ENCODE measurements at places on chromosomes 16 and 17.
A peak's percentile ranks its signal among the peaks of the same experiment; 100 is the strongest.

DNA sequence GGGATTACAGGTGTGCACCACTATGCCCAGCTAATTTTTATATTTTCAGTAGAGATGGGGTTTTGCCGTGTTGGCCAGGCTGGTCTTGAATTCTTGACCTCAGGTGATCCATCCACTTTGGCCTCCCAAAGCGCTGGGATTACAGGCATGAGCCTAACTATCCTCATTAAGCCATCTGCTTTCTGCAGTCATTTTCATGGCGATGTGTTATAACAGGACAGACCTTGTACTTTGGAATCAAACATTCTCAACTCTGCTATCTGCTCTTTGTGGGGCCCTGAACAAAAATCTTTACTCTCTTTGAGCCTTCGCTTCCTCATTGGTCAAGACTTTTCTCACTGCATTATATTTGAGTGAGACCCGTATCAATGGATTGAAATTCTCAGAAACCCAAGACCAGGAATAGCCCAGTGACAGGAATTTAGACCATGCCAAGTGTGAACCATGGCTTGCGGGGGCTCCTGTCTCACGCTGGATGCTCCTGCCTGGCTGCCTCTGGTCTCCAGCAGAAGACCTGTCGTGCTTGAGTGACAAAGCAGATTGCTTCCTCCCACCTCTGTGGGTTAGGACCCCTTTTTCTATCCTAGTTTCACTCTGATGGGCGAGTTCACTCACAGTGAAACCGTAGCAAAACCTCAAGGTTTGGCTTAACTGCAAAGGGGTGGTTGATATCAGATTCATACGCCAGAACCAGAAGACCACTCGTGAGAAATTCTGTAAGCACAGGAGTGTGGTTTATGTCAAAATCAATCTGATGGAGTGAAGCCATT lies 519.1 kb downstream of the MAF start:
- DNase-seq: peak; percentile 15

DNA sequence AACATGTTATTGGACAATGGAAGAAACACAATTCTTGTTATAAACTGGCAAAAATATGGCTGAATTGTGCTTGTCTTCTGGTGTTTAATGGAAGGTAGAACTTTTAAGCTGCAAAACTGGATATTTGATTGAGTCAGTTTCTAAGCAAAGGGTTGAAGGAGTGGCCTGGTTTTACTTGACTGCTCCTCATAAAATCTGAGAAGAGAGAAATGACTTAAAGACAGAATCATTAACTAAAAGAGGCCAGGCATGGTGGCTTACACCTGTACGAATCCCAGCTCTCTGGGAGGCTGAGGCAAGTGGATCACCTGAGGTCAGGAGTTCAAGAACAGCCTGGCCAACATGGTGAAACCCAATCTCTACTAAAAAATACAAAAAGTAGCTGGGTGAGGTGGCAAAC lies 770.7 kb downstream of the CDH11 start:
- no peak for DNase-seq

- DNase-seq: no peak
Observed at GRCh38 chr17:43740541-43740940, 18.1 kb downstream of the SOST start.

- no peak for DNase-seq
Observed at GRCh38 chr16:84045001-84045817, 2.6 kb upstream of the SLC38A8 start.

GRCh38 chr16:28298511-28298878 lies 6.2 kb downstream of the SBK1 start:
- DNase-seq: no peak

GRCh38 chr17:62860962-62861873 lies 53.1 kb upstream of the MARCHF10 start:
- DNase-seq: no peak

GRCh38 chr17:57724026-57724728 lies 20.9 kb downstream of the CCDC182 start:
- DNase-seq: no peak

DNA sequence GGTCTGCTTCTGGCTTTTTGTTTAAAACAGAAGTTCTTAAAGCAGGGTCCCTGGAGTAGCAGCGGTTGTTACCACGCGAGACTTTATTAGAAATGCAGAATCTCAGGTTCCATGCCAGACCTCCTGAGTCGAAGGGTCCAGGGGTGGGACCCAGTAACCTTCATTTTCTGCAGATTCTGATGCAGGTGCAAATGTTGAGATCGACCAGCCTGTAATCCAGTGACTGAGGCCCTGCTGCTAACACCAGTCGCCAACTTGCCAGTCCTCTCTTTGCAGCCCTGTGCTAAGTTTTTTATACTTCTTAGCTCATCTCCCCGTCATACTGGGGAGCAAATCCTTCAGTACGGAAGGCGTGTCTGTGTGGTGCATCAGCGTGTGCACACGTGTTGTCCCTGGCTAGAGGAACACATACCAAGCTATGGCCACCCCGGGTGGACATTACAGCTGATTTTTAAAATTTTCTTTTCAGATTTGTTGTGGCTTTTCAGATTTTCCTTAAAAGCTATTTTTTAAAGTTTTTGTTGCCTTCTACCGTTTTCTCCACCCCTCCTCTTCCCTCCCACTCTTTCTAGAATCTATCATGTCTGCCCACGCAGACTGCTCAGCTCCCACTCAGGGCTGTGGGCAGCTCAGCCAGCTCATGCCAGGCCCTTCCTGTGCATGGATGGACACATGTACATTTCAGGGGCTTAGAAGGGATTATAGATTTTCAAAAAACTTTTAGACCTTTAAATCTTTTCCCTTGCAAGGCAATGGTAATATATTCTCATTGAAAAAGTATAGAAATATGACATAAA lies 57.7 kb downstream of the MEAK7 start:
- no peak for DNase-seq

GRCh38 chr17:22217135-22217534 lies 524.8 kb downstream of the KCNJ18 start:
- no peak for DNase-seq

- peak; percentile 23 for DNase-seq
Observed at GRCh38 chr17:38579934-38580333, 25.8 kb downstream of the SRCIN1 start.

- no peak for DNase-seq
Observed at GRCh38 chr17:40956401-40957254, 10.1 kb downstream of the KRT39 start.

GRCh38 chr17:82582213-82582612 lies 62.7 kb downstream of the FOXK2 start:
- DNase-seq: no peak

GRCh38 chr16:84095466-84095865 lies 21.3 kb downstream of the MBTPS1 start:
- DNase-seq: no peak

DNA sequence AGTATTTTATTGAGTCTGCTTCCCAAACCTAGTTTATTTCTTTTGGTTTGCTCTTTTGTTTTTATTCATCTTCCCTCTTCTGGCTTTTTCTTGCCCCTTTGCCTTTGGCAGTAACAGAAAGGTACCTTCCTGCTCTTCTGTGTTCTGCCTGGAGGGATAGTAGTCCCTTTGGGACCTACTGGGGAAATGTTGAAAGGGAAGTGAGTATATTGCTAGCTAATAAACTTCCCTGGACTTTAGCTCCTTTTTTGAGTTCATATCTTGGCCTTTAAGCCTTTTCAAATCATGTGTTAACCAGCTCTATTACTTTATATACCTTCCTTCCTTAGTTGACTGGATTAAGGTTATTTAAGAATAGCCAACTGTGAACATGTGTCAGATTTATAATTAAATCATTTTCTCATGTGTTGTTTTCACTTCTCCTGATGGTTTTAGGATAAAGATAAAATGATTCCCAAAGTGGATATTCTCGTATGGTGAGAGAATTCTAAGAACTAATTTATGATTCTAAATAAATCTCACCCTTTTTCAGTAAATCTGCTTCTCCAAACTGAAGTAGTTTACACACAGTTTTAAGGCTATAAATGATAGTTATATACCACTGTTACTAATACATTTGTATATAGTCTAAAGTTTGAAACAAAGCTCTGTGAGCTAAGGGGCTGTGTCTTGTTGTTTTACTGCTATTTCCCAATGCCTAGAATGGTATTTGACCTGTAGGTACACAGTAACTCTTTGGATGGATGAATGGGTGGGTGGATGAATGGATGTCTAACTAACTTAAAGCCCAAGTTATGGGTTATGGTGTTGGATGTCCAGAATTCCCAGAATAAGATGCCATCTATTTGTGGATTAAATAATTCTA lies 45.7 kb downstream of the OMG start:
- DNase-seq: no peak

DNA sequence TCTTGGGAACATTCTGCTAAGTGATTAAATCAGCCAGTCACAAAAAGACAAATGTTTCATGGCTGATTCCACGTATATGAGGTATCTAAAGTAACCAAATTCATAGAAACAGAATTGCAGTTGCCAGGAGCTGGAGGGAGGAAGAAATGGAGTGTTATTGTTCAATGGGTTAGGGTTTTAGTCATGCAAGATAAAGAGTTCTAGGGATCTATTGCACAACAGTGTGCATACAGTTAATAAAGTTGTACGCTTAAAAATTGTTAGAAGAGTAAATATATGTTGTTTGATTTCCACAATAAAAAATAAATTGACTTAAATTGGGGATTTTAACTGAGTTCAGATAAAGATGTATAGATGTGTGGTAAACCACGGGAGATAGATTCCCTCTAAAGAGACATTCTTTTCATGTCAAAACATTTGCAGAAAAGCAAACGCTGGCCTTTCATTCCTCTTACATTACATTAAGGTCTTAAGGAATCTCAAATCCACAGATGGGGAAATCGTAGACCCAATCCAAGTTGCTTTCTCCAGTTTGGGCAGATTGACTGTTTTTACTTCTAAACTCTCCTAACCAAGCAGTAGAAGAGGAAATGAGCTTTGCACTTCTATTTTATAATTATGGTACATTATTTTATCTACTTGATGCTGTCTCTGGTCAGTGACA lies 4.6 kb downstream of the PRDM7 start:
- no peak for DNase-seq

GRCh38 chr17:28839221-28839620 lies 3.4 kb downstream of the FAM222B start:
- DNase-seq: no peak

GRCh38 chr16:49951574-49952195 lies 73.3 kb upstream of the CNEP1R1 start:
- no peak for DNase-seq

DNA sequence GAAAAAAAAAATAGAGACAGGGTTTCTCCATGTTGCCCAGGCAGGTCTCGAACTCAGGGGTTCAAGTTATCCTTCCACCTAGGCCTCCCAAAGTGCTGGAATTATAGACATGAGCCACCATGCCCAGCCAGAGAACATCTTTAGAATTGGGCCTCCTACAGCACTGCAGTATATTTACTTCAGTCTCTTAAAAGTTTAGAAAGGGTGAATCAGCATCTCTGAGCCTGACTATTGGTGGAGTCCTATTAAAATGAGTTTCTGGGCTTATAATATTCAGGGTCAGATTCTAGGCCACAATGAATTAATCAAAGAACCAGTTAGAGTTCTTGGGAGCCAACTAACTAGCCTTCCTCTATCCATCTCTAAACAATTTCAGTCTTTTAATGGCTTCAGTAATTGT lies 22.8 kb downstream of the TADA2A start:
- no peak for DNase-seq

GRCh38 chr16:72068930-72069329 lies 5.9 kb downstream of the HPR start:
- no peak for DNase-seq

DNA sequence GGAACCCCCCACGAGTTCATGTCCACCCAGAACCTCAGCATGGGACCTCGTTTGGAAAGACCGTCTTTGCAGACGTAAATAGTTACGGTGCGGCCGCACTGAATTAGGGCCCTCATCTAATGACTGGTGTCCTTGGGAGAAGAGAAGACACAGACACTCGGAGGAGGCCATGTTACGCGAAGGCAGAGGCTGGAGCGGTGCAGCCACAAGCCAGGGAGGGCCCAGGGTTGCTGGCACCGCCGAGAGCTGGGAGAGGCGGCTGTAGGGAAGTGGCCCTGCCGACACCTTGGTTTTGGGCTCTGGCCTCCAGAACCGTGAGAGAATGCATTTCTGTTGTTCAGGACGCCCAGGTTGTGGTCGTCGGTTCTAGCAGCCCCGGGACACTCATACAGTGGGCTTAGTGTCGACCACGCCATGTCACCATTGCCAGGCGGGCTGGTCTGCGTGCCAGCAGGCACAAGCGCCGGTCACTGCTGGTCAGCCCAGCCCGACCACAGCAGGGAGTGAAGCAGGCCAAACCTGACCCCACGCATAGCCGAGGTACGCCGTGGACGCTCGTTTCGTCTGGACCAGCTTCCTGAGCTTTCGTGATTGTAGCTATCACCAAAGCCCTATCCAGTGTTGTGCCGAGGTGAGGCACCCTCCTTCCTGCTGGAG lies 10.7 kb upstream of the WDR45B start:
- DNase-seq: no peak

DNA sequence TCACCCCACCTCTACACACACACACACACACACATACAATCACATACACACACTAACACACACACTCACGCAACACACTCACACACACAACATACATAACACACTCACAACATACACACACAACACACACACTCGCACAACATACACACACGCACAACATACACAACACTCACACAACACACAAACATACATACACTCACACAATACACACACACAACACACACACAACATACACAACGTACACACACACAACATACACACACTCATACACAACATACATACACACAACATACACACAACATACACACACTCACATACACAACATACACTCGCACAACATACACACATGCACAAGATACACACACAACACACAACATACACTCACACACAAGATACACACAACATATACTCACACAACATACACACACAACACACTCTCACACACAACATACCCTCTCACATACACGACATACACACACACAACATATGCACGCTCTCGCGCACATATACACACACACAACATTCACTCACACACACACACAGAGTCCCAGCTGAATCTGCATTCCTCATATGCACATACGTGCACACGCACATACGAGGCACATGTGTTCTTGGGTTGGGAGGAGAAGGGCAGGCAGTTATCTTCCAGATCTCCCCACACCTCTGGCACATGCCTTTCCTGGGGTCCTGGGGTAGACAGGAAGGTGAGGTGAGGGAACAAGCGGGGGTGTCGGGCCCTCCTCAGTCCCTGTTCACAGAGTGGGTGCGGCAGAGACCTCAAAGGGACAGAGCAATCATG lies 1.1 kb downstream of the ASGR2 start:
- no peak for DNase-seq

DNA sequence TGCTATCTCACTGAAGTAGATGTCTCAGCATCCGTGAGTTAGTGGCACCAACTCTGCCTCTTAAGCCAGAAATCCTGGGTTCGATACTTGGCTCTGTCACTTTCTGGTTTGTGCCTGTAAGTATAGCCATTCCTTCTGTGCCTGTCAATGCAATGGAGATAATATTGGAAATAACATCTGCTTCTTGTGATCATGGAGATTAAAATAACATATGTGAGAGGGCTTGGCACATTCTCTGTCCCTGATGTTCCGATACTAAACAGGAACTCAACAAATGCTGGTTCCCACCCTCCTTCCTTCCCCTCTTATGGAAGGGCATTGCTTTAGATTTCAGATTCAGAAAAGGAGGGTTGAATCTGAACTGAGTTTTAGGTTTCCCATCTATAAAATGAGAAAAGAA lies 39.8 kb downstream of the TBX4 start:
- DNase-seq: no peak

GRCh38 chr16:9860876-9861275 lies 321.4 kb downstream of the GRIN2A start:
- DNase-seq: no peak
